T-helper 2 cell treated with Interferon-gamma antibody and Interleukin-4, amounts not matched to agents 5 μg/mL and 100 μg/mL, for 36 hours (primary cell): ENCODE measurements at places on chromosomes 1 and 21.

GRCh38 chr1:168216171-168216570 lies 9.6 kb upstream of the SFT2D2 start:
- peaks cover 4% of the 10 kb centered on the region for H3K36me3 ChIP-seq
- H3K4me3 ChIP-seq = no peak overlapping the region
- H3K4me1 ChIP-seq = peaks cover 5% of the 10 kb centered on the region
- H3K27ac ChIP-seq = no peak overlapping the region
- H3K27me3 ChIP-seq = no peaks in the 10 kb centered on the region
- DNase-seq = no peak

GRCh38 chr1:182303778-182304177 lies 87.8 kb downstream of the GLUL start:
- no peaks in the 10 kb centered on the region for H3K27me3 ChIP-seq
- DNase-seq = no peak
- peaks cover 30% of the 10 kb centered on the region for H3K4me1 ChIP-seq
- no peaks in the 10 kb centered on the region for H3K36me3 ChIP-seq
- H3K27ac ChIP-seq = no peak overlapping the region

GRCh38 chr1:30427545-30427944 lies 295.8 kb downstream of the MATN1 start:
- peaks cover 25% of the 10 kb centered on the region for H3K27me3 ChIP-seq
- no peak overlapping the region for H3K4me3 ChIP-seq
- no peak overlapping the region for H3K27ac ChIP-seq

GRCh38 chr1:75083848-75084514 lies 50.2 kb upstream of the LHX8 start:
- no peaks in the 10 kb centered on the region for H3K36me3 ChIP-seq
- no peak overlapping the region for H3K4me3 ChIP-seq
- H3K27ac ChIP-seq = no peak overlapping the region
- no peak for DNase-seq
- no peaks in the 10 kb centered on the region for H3K27me3 ChIP-seq

DNA sequence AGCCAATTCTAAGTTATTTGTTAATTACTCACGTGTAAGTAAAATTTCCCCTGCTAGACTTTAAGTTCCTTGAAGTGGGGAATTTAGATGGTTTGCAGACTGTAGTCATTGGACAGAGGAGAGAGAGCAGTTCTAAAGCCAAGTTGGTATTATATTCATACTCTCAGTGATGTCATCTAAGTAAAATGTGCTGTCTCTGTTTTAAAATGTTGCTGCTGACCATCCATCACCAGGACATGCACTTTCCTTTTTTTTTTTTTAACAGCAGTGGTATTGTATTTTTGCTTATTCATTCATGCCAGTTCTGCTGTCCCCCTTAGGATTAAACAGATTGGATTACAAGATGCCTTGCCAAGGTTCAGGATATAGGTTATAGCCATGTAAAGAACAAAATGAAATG lies 2.3 kb downstream of the TTLL7 start:
- peaks cover 76% of the 10 kb centered on the region for H3K27me3 ChIP-seq
- H3K36me3 ChIP-seq = no peaks in the 10 kb centered on the region
- H3K4me3 ChIP-seq = no peak overlapping the region
- DNase-seq = no peak
- no peak overlapping the region for H3K27ac ChIP-seq

DNA sequence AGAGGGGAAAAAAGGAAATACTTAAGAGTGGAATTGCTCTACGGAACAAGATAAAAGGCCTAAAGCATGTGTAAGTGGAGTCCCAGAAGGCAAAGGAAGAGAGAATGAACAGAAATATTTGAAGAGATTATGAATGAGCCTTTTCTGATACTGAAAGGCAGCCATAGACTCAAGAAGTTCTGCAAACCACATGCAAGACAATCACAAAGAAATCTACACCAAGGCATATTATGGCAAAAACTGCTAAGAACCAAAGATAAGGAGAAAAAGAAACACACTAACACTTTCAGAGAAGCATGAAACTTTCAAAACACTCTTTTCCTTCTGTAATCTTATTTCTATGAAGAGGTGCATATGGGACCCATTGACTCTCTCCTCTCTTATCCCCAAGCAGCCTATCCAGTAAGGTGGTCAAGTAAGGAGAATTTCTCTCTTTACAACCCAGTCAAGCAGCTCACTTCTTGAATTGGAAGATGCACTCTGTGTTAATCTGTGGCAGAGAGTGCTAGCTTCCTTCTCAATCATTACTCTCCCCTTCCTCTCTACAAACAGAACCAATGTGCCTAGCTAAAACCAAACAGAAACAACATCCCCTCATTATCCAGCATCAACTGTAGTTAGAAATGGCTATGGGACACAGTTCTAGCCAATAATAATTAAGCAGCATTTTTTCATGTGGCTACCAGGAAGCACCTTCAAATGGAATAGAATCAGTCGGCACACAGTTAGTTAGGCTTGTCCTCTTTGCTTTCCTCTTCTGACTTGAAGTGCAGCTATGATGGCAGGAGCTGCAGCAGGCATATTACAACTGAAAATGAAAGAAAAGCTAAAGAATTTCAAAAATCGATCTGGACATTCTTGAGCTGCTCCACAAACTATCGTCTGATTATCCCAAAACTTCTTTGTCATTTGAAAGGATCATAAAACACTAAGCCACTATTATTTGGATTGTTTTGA lies 25.9 kb downstream of the KRTAP19-8 start:
- peaks cover 24% of the 10 kb centered on the region for H3K27me3 ChIP-seq
- peak overlapping the region; percentile 19 for H3K4me3 ChIP-seq
- H3K4me1 ChIP-seq = peaks cover 19% of the 10 kb centered on the region
- H3K27ac ChIP-seq = peak overlapping the region; percentile 22
- no peak for DNase-seq
